Activated CD4-positive, alpha-beta memory T cell treated with anti-CD3 and anti-CD28 coated beads for 36 hours (primary cell): ENCODE measurements at places on chromosomes 3 and 15. TPM values are rescaled to one million over a fixed set of nuclear protein-coding genes. Genes with fewer than 3 reads are reported as not detected.

The NME9 gene
- total RNA-seq = 0.90 TPM

The ARHGEF3 gene
- 31.5 TPM for total RNA-seq

The STAB1 gene
- total RNA-seq = 0.14 TPM

The ITIH4 gene
- total RNA-seq = 6.3 TPM

The CHRNA5 gene
- 4.5 TPM for total RNA-seq

The SST gene
- not detected for total RNA-seq

The UBAP1L gene
- 2.1 TPM for total RNA-seq

The UPK1B gene
- total RNA-seq = not detected

The CD200 gene
- 34.2 TPM for total RNA-seq

The MELTF gene
- total RNA-seq = 6.0 TPM

The TSEN2 gene
- total RNA-seq = 15.4 TPM

The MESP1 gene
- total RNA-seq = 6.7 TPM

The MRPS11 gene
- total RNA-seq = 56.4 TPM

The COL6A5 gene
- total RNA-seq = not detected

The RPUSD2 gene
- total RNA-seq = 12.7 TPM

DNA sequence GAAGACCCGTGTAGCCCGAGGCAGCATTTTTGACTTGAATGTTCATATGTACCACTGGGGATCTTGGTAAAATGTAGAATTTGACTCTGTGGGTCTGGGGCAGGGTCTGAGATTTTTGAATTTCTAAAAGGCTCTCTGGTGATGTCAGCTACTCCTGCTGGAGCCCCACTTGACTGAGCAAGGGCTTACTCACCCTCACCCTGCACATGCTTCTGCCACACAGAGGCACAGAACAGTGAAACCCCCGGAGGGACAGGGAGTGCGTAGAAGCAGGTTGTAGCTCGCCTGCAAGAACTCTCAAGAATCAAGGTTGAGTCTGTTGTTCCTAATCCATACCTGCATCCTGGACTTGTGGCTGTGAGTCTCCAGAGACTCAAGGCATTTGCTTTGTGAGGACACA, 41.1 kb downstream of the SLCO3A1 start:
- DNase-seq = no peak

- peak; percentile 74 for DNase-seq
These were observed 23.2 kb upstream of the IP6K2 start for GRCh38 chr3:48739955-48740823.

DNA sequence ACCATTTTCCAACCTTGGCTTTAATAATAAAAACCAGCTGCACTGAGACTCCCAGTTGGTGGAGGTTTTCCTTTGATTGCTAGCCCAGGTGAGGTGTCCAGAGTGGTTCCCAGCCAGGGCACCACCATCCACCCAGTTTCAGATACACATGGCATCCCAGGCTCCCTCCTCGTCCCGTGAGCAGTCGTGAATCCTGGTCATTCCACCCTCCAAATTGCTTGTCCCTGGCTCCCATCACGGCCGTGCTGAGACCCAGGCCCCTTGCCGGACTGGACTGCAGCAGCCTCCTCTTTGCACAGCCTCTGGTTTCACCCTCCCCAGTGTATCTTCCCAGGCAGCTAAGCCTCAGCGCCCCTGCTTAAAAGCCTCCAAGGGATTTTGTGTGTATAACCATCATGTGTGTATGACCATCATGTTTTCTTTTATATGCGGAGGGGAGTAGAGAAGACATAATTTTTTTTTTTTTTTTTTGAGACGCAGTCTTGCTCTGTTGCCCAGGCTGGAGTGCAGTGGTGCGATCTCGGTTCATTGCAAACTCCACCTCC, 106.3 kb downstream of the ETFA start:
- no peak for DNase-seq

- no peak for DNase-seq
These were observed 613.4 kb downstream of the NLGN1 start for GRCh38 chr3:174010907-174011306.

DNA sequence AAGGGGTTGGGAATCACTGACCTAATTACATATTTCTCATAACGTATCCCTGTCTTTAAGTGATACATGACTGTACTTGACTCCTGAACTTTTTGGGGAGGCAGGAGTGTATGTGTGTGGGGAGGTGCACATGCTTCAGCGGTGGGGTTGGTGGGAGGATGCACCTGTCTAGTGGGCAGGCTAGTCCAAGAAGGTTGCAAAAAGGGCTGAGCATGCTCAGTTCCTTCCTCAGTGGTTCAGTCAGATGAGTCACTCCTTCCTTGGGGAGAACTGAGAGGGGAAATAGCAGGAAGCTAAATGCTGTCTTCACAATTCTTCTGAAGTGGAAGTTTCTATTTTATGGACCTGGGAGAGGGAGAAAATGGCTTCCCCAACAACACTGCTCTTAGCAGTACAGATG, 24.6 kb upstream of the AP4E1 start:
- peak; percentile 34 for DNase-seq

GRCh38 chr3:128176276-128176833, 23.1 kb downstream of the EEFSEC start:
- no peak for DNase-seq

- DNase-seq = no peak
These were observed 65.6 kb downstream of the CCDC33 start for GRCh38 chr15:74301583-74302361.

DNA sequence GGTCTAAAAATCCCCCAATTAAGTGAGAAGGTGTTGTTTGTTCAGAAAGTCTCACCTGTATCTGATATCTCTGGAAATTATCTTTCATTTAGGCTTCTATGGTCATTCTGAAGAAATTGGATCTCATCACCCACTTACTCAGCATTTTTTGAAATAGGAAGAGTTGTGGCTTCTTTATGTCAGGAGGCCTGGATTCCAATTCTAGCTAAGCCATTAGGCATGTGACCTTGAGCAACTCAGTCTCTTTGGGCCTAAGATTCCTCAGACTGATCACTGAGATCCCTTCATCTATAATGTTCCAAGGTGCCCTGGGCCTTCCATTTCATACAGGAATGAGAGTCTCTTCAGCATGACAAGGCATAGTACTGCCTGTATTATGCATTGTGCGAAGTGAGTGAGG, 70.3 kb downstream of the ARHGEF26 start:
- DNase-seq = no peak

DNA sequence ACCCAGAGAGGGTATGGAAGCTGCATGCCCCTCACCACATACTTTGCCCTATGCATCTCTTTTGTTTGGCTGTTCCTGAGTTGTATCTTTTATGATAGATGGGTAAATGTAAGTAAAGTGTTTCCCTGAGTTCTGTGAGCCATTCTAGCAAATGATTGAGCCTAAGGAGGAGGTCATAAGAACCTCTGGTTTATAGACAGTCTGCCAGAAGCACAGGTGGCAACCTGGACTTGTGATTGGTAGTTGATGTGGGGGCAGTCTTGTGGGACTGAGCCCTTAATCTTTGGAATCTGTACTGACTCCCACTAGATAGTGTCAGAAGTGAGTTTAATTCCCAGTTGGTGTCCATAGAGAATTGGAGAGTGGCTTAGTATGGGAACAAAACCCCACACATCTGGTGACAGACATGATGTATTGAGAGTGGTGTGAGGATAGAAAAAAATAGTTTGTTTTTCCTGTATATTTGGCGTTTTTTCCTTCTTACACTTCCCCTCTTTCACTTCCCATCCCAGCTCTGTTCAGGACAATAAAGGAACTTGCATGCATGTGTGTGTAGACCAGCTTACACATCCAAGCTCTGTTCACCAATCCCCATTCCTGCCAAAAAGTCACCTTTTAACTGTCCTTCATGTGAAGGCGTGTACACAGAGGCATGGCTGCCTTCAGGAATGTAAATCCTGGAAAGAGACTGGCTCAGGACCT, 38.1 kb upstream of the SPPL2A start:
- no peak for DNase-seq

- DNase-seq = no peak
These were observed 7.7 kb downstream of the CAPN3 start for GRCh38 chr15:42367041-42367440.

GRCh38 chr3:60798456-60798855, 452.8 kb downstream of the FHIT start:
- DNase-seq = no peak

DNA sequence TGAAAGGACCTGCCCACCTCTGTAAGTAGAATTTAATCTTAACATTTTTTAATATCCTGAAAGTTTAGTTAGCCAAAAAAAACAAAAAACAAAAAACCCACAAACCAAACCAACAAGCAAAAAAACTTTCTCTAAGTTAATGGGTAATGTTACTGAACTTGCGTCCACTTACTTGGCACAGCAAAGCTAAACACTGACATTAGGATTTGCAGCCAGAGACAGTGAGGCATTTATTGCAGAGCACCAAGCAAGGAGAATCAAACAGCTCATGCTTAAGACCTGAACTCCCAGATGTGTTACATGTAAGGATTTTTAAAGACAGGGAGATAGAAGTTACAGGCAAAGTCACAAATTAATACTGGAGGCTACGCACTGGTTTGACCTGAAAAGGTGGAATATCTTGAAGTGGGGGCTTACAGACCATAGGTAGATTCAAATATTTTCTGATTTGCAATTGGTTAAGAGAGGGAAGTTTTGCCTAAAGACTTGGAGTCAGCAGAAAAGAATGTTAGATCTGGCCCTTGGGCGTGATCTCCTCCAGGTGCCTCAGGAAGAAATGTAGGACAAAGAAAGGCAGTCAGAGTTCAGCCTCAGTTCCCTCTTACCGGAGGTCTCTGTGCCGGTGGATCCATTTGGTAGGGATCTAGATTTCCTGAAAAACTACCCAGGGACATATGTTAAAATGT, 205.0 kb downstream of the ADAMTSL3 start:
- no peak for DNase-seq

GRCh38 chr3:64945171-64945729, 257.4 kb upstream of the ADAMTS9 start:
- no peak for DNase-seq
